Natural killer cell (primary cell): ENCODE measurements at places on chromosomes 7 and 10. TPM values are rescaled to one million over a fixed set of nuclear protein-coding genes. Genes with fewer than 3 reads are reported as not detected.
A peak's percentile ranks its signal among the peaks of the same experiment; 100 is the strongest.

SPRN gene
- not detected for total RNA-seq

TECPR1 gene
- total RNA-seq = 70.3 TPM

GPR85 gene
- not detected for total RNA-seq

- H3K4me3 ChIP-seq = no peak overlapping the region
- no peak overlapping the region for H3K27ac ChIP-seq
- H3K27me3 ChIP-seq = no peaks in the 10 kb centered on the region
- H3K4me1 ChIP-seq = no peaks in the 10 kb centered on the region
- peaks cover 25% of the 10 kb centered on the region for H3K36me3 ChIP-seq
Observed at GRCh38 chr7:151490456-151491105, 29.1 kb downstream of the RHEB start.

- H3K4me1 ChIP-seq = peaks cover 9% of the 10 kb centered on the region
- DNase-seq = no peak
- H3K27me3 ChIP-seq = no peaks in the 10 kb centered on the region
- no peaks in the 10 kb centered on the region for H3K36me3 ChIP-seq
- no peak overlapping the region for H3K27ac ChIP-seq
- H3K4me3 ChIP-seq = no peak overlapping the region
Observed at GRCh38 chr10:11609492-11610093, 1.9 kb downstream of the USP6NL start.

- no peak for DNase-seq
- H3K36me3 ChIP-seq = no peaks in the 10 kb centered on the region
- H3K4me1 ChIP-seq = peaks cover 5% of the 10 kb centered on the region
- H3K27me3 ChIP-seq = no peaks in the 10 kb centered on the region
- H3K27ac ChIP-seq = peak overlapping the region; percentile 85
- H3K4me3 ChIP-seq = peak overlapping the region; percentile 20
Observed at GRCh38 chr10:92284112-92284704, 6.7 kb downstream of the CPEB3 start.

- peak; percentile 84 for DNase-seq
- peaks cover 9% of the 10 kb centered on the region for H3K4me1 ChIP-seq
- H3K27ac ChIP-seq = no peak within 1 kb of the TSS
- no peak within 1 kb of the TSS for H3K4me3 ChIP-seq
- H3K36me3 ChIP-seq = no peaks in the 10 kb centered on the region
Observed at GRCh38 chr7:98400542-98401340, at the start of gene BAIAP2L1. Gene BAIAP2L1 (minus strand): TSS chr7:98401090. CDS start chr7:98400852, 238 bp downstream.

DNA sequence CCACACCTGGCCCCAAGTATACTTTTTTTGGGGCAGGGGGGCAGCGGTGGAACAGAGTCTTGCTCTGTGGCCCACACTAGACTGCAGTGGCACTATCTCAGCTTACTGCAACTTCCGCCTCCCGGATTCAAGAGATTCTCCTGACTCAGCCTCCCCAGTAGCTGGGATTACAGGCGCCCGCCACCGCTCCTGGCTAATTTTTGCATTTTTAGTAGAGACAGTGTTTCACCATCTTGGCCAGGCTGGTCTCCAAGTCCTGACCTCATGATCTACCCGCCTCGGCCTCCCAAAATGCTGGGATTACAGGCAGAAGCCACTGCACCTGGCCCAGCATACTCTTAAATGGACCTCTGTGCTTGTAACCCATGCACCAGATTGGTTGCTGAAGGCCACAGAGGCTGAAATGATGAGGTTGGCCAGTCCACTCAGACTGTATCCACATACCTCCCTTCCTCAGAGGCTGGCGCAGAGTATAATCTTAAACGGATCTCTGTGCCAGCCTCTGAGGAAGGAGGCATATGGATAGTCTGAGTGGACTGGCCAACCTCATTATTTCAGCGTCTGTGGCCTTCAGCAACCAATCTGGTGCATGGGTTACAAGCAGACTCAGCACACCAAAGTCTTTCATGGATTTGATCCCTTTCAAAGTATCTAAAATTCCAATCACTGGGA, 3.0 kb downstream of the CALN1 start:
- no peak overlapping the region for H3K4me3 ChIP-seq
- peaks cover 3% of the 10 kb centered on the region for H3K4me1 ChIP-seq
- no peak overlapping the region for H3K27ac ChIP-seq
- no peaks in the 10 kb centered on the region for H3K27me3 ChIP-seq
- no peak for DNase-seq

DNA sequence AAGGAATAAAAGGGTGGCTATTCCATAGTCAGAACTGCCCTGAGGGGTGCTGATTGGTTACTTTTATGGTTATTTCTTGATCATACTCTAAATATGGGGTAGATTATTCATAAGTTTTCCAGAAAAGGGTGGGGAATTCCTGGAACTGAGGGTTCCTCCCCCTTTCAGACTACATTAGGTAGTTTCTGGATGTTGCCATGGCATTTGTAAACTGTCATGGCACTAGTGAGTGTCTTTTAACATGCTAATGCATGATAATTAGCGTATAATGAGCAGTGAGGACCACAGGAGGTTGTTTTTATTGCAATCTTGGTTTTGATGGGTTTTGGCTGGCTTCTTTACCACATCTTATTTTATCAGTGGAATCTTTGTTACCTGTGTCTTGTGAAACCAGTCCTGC, 26.5 kb upstream of the POT1 start:
- H3K4me1 ChIP-seq = no peaks in the 10 kb centered on the region
- DNase-seq = no peak
- H3K36me3 ChIP-seq = no peaks in the 10 kb centered on the region
- no peak overlapping the region for H3K27ac ChIP-seq

DNA sequence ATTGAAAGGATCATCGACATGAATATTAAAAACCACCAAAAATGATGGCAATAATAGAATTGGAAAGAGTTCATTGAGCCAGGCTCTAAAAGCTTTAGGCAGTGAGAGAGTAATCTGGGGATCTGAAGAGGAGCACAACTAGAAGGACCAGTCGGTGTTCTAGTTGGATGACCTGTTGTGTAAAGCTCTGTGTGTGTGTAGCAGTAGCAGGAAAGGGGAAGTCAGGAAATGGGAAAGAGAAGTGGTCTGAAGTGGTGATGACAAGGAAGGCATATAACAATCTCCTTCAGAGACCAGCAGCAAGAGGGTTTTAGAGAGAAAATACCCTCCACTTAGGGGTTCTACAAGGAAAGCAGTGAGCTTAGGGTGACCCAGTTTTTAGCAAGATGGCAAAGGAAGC, 539.2 kb downstream of the HTR7 start:
- H3K4me1 ChIP-seq = no peaks in the 10 kb centered on the region
- no peaks in the 10 kb centered on the region for H3K36me3 ChIP-seq
- no peak overlapping the region for H3K27ac ChIP-seq
- H3K4me3 ChIP-seq = no peak overlapping the region

GRCh38 chr7:90225181-90225580, 13.6 kb downstream of the STEAP2 start:
- H3K4me3 ChIP-seq = no peak overlapping the region
- DNase-seq = no peak
- no peaks in the 10 kb centered on the region for H3K4me1 ChIP-seq
- peaks cover 7% of the 10 kb centered on the region for H3K27me3 ChIP-seq
- no peak overlapping the region for H3K27ac ChIP-seq
- H3K36me3 ChIP-seq = no peaks in the 10 kb centered on the region

DNA sequence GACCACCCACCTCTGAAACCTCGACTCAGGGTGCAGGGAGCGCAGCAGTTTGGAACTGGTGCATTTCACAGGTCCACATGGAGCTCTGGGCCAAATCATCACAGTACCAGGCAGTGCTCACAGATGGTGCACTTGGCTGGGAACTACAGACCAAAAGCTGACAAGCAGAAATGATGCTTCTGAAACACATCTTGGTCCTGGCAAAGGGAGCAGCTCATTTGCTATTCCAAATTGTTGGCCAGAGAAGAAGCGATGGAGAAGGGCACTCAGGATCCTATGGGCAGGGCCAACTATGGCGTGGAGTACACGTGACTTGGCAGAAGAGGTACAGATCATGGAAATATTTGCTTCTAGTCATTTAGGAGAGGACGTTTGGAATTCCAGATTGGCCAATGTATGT, 383.9 kb downstream of the CALN1 start:
- H3K27me3 ChIP-seq = no peaks in the 10 kb centered on the region
- H3K27ac ChIP-seq = no peak overlapping the region
- no peak overlapping the region for H3K4me3 ChIP-seq
- no peaks in the 10 kb centered on the region for H3K36me3 ChIP-seq
- no peak for DNase-seq

- H3K36me3 ChIP-seq = no peaks in the 10 kb centered on the region
- H3K27me3 ChIP-seq = no peaks in the 10 kb centered on the region
- H3K27ac ChIP-seq = no peak overlapping the region
Observed at GRCh38 chr7:17600340-17600752, 301.9 kb downstream of the AHR start.

DNA sequence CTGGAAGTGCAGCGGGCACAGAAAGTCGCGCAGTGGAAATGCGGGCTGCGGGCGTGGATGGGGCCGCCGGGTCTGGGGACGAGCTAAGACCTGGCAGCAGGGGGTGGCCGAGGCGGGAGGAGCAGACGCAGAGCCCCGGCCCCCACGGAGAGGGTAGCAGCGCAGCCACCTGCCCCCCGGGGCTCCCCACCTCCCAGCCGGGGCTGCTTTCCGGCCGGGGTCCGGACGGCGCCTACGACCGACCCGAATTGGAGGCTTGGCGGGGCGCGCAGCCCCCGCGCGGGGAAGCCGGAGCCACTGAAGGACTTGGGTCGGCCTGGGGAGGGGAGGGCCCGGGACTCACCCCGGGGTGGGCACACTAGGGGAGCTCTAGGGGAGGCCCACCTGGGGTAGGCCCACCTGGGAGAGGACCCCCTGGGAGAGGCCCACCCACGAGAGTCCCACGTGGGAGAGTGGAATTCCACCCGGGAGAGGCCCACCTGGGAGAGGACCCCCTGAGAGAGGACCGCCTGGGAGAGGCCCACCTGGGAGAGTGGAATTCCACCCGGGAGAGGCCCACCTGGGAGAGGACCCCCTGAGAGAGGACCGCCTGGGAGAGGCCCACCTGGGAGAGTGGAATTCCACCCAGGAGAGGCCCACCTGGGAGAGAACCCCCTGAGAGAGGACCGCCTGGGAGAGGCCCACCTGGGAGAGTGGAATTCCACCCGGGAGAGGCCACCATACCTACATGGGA, 854 bp upstream of the CFAP46 start:
- no peaks in the 10 kb centered on the region for H3K36me3 ChIP-seq
- no peak for DNase-seq
- H3K27me3 ChIP-seq = peaks cover 9% of the 10 kb centered on the region
- H3K27ac ChIP-seq = no peak overlapping the region
- no peak overlapping the region for H3K4me3 ChIP-seq

DNA sequence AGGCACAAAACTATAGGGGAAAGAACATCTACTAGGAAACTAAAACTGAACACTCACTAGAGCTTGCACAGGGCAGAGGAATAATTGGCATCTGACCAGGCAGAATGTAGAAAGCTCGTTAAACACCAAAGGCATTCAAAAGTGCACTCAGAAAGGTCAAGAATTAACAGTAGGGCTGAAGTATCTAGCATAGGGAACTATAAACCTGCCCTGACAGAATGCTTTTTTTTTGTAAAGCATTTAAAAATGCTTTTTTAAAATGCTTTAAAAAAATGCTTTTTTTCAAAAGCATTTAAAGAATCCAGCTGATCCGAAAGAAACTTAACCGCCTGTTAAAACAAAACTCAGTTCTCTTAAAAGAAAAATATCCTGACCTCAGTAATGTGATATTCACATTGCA, 74.6 kb upstream of the EGFR start:
- no peak overlapping the region for H3K27ac ChIP-seq
- H3K27me3 ChIP-seq = no peaks in the 10 kb centered on the region
- no peaks in the 10 kb centered on the region for H3K36me3 ChIP-seq
- H3K4me1 ChIP-seq = no peaks in the 10 kb centered on the region
- no peak for DNase-seq
- no peak overlapping the region for H3K4me3 ChIP-seq

DNA sequence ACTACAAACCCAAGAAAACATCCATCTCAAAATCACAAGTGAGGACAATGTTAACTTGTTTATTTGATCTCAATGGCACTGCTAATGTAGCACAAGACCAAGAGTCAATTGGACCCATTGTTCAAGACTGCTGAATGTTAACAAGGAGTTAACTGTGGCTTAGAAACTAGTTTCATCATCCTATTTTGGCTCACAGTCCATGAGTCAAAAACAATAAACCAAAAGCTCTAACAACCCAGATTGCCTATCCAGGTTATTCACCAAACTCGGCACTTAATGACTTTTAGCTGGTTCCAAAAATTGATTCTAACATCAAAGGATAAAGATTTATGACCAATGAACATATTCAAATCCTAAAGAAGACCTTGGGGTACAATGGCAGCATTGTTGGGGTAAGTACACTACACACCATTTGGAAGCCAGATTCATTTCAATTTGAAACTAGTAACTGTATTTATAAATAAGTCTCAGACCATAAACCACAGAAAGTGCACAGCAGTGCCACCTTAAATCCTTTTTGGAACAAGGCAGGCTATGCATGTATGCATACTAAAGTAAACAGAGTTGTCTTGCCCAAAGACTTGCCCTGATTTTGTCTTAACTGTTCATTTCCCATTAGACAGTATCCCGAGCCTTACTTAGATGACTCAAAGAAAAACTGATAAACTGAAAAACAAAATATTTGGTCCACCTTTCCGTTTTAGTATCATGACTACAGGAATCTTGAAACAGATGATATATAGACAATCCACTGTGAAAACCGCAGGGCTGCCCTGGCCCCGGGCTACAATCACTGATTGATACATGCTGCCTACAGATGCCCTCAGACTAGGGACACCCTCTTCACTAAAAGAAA, 84.5 kb downstream of the SRPK2 start:
- H3K4me3 ChIP-seq = no peak overlapping the region
- no peak for DNase-seq
- H3K36me3 ChIP-seq = no peaks in the 10 kb centered on the region

- H3K27ac ChIP-seq = no peak overlapping the region
- no peak overlapping the region for H3K4me3 ChIP-seq
- DNase-seq = no peak
Observed at GRCh38 chr10:89303161-89303560, 1.3 kb downstream of the IFIT2 start.

DNA sequence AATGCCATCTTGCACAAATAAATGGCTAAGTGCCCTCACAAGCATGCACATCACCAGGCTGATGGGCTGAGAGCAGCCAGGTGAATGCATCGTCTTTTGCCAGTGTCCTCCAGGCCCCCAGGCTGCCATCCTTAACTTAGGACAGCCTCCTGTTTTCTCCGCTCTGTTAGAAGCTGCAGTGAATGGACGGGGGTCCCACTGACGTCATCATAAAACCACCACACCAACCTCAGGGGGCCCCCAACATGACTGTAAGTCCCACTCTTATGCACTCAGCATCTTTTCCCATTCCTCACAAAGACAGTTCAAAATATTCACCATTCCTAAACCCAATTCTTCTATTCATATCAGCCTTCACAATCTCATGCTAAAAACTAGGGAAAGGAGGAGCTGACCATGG, 34.4 kb downstream of the GLI3 start:
- H3K36me3 ChIP-seq = no peaks in the 10 kb centered on the region
- no peaks in the 10 kb centered on the region for H3K4me1 ChIP-seq
- H3K27me3 ChIP-seq = no peaks in the 10 kb centered on the region
- no peak overlapping the region for H3K27ac ChIP-seq

- no peak overlapping the region for H3K27ac ChIP-seq
- H3K4me3 ChIP-seq = no peak overlapping the region
- H3K27me3 ChIP-seq = no peaks in the 10 kb centered on the region
- no peaks in the 10 kb centered on the region for H3K4me1 ChIP-seq
- H3K36me3 ChIP-seq = no peaks in the 10 kb centered on the region
- no peak for DNase-seq
Observed at GRCh38 chr10:75956624-75957023, 525.2 kb downstream of the LRMDA start.
